ENCODE measurements at places on chromosomes 16 and 17.
A peak's percentile ranks its signal among the peaks of the same experiment; 100 is the strongest.

GRCh38 chr16:72848759-72849664 lies 198.9 kb downstream of the ZFHX3 start:
- DNase-seq = peak; percentile 84

DNA sequence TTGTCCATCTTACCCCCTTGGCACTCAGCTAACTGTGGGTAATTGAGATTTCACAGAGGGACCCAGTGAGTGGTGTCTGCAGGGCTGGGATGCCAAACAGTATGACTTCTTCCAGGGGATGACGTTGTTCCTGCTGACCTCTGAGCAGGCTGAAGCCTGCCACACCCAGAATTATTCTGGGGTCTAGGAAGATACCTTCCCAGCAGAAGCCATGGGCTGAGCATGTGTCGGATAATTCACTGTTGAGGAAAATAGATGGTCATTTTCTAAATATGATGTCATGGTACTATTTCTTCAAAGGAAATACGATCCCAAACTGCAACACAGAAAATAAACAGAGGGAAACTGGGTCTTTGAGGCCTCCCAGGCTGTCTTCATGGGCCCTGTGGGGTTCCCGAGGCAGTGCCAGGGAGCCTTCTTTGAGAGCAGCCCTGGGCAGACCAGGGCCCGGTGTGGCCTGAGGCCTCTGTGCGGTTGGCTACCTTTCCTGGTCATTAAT lies 17.4 kb downstream of the WNT9B start:
- peak; percentile 16 for DNase-seq

- peak; percentile 94 for DNase-seq
These were observed 23.0 kb downstream of the NSMCE1 start for GRCh38 chr16:27245276-27246172.

GRCh38 chr17:71970312-71970711 lies 150.5 kb upstream of the SOX9 start:
- DNase-seq = peak; percentile 22

DNA sequence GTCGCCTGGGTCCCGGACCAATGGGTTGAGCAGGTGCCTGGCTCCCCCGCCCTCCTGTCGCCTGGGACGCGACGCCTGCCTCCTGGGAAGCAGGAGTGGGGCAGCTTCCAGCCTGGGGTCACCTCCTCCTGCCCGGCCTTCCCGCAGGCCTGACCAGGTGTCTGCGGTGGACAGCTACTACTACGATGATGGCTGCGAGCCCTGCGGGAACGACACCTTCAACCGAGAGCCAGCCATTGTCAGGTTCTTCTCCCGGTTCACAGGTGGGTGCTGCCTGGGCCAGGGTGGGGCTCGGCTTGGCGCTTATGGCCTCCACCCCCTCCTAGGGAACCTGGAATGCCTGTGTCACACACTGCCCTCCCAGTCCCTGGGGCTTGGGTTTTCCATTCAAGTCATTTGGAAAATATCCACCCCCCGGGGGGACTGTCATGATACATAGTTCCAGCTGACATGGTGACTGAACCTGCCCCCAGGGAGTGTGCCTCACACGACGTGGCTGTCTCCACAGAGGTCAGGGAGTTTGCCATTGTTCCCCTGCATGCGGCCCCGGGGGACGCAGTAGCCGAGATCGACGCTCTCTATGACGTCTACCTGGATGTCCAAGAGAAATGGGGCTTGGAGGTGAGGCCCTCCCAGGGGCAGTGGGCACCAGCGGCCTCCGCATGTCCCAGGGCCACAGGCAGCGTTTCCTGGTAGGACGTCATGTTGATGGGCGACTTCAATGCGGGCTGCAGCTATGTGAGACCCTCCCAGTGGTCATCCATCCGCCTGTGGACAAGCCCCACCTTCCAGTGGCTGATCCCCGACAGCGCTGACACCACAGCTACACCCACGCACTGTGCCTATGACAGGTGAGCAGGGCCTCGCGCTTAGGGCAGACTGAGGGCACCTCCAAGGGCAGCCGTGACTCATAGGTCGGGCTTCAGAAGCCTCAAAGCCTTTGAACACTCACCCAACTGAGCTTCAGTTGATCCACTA lies 2.3 kb downstream of the DNASE1 start:
- no peak for DNase-seq

DNA sequence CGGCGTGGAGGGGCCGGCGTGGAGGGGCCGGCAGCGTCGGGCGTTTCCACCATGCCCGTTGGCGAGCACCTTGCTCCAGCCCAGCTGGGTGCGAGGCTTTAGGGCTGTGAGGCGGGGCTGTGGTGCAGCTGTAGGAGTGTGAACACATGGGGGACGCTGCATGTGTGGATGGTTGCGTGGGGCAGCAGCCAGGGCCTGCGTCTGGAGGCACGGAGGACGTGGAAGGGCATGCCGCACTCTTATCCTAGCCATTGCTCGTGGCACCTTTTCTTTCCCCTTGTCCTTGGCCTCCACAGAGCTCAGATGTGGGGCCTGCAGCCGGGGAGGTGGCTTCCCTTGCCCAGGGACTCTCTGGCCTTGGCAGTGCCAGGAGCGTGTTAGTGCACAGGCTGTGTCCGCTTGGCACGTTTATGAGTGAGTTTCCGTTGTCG lies 47.8 kb downstream of the PDPK1 start:
- no peak for DNase-seq

GRCh38 chr17:58083491-58084316 lies 485 bp downstream of the DYNLL2 start:
- DNase-seq = peak; percentile 35

DNA sequence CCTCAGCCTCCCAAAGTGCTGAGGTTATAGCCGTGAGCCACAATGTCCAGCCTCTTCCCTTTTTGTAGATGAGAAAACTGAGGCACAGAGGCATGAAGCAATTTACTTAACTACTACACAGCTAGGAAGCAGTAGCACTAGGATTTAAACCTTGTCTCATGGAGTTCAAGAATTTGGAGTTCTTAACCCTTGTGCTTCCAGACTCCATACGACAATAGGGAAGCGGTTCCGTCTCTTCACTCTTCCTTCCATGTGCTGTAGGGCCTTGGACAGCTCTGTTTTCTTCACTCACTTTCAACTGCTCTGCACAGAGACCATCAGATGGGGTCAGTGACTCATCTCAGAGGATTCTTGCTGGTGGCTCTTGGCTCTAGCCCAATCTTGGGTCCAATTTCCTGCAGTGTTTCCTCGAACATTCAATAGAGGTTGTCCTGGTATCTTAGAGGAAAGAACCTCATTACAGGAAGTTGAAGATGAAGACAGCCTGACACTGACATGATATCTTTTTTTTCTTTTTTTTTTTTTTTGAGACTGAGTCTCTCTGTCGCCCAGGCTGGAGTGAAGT lies 19.3 kb downstream of the ITGAL start:
- peak; percentile 92 for DNase-seq

GRCh38 chr17:19378416-19379360 lies at the start of gene MAPK7:
Gene MAPK7 (plus strand): TSS chr17:19378498. CDS start chr17:19378901, 403 bp downstream.
- DNase-seq = no peak

DNA sequence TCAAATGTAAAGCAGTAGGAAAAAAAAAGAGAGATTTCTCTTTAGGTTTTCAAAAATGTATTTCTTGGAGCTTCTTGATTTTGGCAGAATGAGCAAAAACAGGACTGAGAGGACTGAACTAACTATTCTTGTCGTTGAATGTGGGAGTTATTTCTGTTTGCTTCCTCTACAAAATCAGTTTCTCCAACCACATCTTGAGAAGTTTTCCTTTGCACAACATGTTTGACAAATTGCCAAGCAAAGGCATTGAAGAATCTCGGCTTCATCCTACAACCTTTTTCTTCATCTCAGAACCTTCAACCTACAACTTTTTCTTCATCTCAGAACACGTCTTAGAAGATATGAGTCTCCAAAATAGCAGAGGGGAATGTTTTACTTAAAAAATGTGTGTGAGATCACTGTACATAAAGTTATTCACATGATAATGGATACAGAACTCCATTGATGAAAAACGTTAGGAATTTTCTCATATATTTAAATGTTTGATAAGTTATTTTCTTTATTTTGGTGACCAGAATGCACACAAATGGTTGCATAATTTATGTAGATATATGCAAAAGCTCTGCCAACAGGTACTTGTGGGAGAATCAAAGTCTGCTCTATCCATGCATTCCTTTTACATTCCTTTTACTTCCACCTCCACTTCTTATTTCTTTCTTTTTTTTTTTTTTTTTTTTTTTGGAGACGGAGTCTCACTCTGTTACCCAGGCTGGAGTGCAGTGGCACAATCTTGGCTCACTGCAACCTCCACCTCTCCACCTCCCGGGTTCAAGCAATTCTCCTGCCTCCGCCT lies 370.0 kb downstream of the KCNJ2 start:
- peak; percentile 25 for DNase-seq

DNA sequence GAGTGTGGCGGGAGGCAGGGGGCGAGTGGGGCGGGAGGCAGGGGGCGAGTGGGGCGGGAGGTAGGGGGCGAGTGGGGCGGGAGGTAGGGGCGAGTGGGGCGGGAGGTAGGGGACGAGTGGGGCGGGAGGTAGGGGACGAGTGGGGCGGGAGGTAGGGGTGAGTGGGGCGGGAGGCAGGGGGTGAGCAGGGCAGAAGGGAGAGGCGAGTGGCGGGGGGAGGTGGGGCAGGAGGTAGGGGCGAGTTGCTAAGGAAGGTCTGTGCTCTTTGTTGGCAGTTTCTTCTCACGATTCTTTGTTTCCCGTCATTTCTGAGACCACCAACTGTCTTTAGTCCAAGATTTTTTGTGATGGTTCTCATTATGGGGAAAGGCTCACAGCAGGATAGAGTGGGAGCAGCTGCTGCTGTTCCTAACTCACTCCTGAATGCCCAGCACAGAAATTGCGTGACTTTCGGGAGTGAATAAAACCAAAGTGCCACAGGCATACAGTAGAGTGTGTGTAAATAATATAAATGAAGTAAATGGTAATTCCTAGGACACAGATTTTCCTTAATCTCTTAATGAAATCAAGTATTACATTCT lies 44.7 kb downstream of the COG7 start:
- DNase-seq = no peak

DNA sequence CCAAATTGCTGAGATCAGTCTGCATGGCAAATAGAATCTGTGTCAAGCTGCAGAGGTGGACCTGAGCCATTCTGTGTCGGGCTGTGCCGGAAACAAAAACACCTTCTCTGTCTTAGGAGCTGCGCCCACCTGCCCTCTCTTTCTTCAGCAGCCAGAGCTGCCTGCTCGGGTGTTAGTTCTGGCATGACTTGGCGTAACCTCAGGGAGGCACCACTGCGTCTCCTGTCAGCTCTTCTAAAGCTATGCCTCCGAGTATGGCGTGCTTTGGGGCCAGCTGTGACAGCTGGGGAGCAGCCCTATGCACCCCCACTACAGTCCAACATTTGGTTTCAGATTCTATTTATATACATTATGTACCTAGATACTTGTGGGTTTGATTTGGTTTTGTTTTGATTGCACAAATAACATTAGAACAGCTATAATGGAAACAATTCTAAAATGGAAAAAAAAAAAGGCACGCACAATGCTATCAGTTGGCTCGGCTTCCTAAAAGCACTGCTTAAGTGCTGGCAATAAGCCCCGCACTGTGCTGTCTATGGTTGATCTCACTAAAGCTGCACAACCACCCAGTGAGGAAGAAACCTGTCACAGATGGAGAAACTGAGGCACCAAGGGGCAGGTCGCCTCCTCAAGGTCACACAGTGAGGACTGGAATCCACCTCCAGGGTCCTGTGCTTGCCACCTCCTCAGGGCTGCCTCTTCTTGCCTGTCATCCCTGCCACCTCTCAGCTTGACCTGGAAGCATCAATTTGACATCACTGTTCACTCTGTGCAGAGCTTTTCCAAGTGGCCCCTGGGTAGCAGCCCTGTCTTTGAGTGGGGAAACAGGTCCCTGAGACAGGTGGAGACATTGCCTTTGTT lies 18.7 kb upstream of the ADGRG1 start:
- DNase-seq = peak; percentile 29

DNA sequence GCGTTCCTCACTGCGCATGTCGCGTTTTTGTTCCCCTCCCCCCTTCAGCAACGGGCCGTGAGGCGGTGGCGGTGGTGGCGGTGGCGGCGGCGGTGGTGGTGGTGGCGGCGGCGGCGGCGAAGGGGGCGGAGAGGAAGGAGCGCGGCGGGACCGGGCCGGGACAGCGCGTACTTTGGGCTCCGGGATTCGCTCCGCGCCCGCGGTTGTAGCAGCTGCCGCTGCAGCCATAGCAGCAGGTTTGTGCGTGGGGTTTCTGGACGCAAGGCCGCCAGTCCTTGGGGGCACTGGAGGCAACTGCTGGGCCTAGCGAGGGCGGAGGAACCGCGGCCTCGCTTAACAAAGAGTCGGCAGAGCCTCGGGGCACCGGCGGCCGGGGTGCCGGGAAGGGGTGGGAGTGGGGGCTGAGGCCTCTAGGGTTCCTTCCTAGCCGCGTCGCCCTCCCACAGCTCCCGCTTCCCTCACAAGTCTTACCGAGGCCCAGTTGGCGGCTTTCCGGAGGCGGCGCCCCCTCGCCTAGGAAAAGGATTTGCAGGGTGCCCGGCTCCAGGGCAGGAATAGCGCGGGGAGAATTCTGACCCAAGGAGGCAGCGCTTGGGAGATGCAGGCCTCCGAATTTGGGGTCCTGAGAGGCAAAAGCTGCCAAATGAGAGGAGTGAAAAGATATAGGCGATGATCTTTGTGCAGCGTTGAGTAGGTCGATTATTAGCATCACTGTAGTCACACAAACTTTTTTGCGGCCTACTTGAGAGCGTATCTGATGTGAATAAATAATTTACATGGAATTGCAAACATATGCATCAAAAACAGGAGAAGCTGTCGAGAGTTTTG lies at the start of gene DDX42:
DDX42 (plus strand) TSS at position 30 of the 828 bp plus-strand sequence. CDS start 12,880 bp downstream, outside the sequence.
- peak; percentile 67 for DNase-seq

DNA sequence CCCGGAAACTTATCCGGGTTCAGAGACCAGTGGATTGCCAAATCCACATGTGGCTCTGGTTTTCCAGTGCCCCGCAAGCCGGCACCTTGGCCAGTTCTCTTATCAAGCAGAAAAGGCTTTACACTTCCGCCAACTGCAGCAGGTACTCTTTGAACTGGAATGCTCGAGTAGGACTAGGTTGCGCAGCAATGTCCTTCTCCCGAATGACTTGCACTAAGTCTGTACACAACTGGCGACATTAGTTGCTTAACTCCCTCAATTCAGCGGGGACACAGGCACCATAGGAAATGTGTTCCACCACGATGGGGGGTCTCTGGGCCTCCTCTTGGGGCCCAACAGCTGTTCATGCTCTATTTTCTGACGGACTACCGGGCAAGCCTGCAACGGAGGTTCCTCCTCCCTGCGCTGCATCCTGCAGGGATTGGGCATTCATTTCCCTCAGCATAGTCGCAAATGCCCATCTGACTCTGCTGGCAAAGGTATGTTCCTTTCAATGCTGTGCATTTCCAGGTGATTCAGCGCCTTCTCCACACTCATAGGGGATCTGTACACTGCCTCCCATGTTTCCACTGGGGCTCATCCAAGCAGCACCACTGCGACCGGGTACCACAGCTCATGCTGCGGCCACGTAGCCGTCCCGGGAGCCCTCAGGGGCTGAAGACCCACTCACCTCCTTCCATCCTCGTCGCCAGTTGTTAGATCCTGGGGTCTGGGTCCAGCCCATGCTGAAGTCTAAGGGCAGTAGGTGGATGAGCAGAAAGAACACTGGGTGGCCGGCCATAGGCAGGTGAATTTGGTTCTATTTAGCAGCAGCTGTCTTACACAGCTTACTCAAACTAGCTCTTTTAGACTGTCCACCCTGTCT lies 34.2 kb upstream of the APPBP2 start:
- no peak for DNase-seq

GRCh38 chr16:88705801-88706228 lies 393 bp downstream of the RNF166 start:
- no peak for DNase-seq
